Left renal cortex interstitium (tissue), 4 donors: ENCODE measurements at places on chromosomes 12 and 14.
A peak's percentile ranks its signal among the peaks of the same experiment; 100 is the strongest.

DNA sequence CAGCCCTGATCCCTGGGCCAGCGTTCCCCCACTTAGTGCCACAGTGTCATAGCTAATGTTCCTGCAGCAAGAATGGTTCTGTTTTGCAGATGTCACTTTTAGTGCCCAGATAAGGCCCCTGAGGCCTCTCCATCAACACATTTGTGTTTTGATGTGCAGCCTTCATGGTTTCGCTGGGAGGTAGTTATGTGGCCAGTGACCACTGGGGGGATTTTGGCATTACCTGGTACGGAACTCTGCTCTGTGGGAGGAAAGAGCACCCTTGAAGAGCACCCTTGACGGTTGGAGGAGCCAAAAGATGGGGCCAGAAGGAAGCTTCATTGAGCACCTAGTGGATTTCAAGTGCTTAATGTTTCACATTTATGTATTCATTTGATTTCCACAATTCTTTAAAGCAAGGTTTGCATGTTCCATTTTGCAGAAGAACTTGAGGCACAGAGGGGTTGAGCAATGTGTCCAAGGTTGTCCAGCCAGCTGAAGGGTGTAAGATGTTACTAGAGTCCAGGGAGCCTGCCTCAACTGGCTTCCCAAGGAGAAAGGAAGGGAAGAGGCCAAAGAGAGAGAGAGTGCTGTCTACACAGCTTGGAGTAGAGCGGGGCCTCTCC, 13.0 kb downstream of the SERPINA11 start:
- DNase-seq, result no peak

DNA sequence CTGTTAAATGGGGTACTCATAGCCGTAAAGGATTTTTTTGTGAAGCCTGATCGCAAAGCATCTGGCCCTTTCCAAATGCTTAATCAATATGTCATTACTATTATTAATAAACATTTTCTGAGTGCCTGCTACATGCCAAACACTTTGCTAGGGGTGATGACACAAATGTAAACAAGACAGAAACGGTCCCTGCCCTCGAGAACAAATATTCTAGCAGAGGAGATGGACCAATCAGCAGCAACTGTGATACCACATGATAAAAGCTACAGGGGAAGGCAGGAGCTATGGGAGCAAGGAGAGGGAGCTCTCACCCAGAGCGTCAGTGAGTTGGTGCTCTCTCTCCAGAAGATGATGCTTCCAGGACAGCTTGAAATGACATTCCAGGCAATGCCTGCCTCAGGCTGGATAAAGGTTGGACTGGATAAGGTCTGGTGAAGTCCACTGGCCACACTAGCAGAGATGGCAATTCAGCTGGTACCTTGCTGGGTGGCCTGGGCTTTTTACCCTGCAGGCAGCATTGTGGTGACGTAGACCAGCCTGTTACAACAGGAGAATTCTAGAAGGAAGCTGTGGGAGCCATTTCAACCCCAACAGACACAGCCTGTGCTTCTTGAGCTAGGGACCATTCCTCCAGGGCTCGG, 41.1 kb downstream of the ERH start:
- no peak for DNase-seq

DNA sequence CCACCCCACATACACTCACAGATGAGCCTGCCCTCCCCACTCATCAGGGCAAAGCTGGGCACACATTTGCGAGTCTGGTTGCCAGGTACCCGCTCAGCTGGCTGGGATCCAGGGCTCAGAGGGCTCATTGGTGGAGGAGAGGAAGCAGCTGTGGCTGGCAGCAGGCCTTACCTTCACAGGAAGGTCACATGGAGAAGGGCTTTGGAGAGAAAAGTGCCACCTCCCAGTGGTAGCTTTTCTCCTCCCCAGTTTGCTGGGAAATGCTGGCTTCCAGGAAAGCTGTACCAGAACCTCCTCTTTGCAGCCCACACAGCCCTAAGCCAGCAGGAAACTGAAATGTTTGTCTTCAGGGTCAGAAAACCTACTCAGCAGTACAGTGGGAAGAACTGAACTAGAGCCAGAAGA, 55.6 kb downstream of the LGMN start:
- no peak for DNase-seq

DNA sequence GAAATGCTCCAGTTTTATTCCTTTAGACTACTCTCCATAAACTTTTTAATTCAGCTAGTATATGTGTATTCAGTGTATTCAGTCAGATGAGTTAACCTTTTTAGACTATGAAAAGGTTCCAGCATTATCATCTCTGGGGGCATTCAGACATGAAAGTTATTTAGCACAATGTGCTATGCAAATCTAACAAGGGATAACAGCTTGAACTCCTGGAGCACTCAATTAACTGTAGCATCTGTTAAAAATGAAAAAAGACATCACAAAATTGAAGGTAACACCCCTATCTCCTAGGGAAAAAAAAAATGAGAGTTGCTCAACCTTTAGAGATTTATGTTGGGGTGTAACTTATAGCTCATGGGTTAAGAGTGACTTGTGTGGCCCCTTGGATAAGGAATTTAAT, 211.5 kb downstream of the PHLDA1 start:
- no peak for DNase-seq

- no peak for DNase-seq
Measured at GRCh38 chr12:112097641-112098040, 10.9 kb downstream of the NAA25 start.

- no peak for DNase-seq
Measured at GRCh38 chr14:75051556-75051899, 261 bp upstream of the MLH3 start.

DNA sequence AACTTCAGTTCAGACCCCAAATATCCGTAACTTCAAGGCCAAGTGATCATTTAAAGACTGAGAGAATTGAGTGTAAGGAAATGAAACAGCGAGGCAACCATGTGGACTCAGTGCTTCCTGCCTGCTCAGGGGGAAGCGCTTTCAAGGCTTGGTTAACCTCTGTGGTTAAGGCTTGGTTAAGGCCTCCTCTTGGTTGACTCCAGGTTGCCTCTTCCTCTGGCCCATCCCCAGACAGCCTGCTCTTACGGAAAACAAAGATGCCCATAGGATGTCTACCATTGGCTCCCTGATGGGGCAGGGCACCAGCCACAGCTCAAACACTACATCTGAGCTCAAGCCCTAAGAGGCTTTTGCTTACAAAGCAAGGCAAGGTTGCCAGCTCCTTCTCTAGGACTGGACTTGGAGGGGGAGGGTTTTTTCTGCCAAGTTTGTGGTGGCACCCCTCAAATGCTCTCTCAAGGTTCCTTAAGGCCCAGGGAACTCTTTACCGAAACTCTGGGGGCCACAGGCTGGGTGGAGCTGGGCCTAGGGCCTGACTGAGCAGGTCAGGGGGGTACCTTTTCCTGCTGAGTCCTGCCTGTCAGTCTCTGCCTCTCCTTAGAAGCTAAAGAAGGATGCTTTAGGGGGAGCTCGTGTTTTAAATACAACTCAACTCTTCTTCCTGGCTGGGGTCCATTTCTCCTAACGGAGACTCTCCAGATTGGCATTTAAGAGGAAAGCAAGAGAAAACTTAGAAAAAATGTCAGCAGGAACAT, 13.7 kb downstream of the COL2A1 start:
- no peak for DNase-seq

GRCh38 chr12:52555577-52555976, 2.6 kb upstream of the KRT71 start:
- DNase-seq, result no peak

DNA sequence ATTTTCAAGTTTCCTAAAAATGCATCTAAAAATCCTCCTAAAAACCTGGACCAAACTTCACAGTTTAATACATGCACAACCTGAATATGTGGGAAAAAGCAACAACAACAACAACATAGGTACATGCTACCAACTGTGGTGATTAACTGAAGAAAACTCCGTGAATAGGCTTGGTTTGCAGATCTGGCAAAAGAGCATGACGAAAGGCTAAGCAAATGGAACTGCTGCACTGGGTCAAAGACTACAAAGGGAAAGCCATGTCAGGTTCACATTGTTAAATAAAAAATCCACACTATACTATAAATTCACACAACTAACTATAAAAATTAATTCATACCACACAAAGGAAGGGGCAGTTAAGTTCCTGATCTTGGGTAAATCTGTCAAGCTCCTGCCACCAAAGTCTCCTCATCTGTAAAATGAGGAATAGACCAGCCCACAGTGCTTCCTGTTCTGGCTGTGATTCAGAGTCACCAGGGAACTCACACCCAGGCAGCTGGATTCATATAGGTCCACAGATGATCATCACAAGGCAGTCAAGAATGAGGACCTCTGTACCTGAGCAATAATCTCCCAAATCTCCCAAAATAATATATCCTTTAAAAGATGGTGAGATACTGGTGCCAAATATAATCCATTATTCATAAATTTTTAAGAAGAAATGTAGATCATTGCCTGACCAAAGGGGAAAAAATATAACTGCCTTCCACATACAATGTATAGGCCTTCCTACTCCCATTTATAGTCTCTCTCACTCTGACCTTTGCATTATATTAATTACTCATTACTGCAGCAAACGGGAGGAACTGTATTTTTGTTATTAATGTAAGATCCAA, 7.0 kb downstream of the CORO1C start:
- no peak for DNase-seq

DNA sequence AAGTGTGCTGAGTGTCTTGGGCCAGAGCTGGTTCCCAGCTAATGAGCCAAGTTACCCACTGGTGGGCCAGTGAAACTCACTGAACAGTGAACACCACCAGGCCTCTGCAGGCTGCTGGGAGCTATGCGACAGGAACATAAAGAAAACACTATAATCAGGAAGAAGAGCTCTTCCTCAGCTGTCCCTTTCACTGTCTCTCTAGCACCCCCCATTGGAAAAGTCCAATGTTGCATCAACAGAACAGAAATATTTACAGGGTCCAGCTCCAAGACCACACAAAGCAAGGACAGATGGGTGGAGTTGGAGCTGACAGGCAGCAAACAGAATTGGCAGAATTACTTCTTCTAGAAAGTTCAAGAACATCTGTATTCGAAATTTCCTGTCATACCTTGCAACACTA, 903.6 kb upstream of the TMEM132C start:
- DNase-seq, result no peak

- no peak for DNase-seq
Measured at GRCh38 chr14:96053600-96054381, 14.6 kb downstream of the C14orf132 start.

- no peak for DNase-seq
Measured at GRCh38 chr12:79870916-79871315, 64.0 kb downstream of the PPP1R12A start.

- no peak for DNase-seq
Measured at GRCh38 chr12:54932691-54933090, 51.9 kb downstream of the TESPA1 start.

GRCh38 chr12:121570467-121571283, 10.1 kb downstream of the KDM2B start:
- no peak for DNase-seq

DNA sequence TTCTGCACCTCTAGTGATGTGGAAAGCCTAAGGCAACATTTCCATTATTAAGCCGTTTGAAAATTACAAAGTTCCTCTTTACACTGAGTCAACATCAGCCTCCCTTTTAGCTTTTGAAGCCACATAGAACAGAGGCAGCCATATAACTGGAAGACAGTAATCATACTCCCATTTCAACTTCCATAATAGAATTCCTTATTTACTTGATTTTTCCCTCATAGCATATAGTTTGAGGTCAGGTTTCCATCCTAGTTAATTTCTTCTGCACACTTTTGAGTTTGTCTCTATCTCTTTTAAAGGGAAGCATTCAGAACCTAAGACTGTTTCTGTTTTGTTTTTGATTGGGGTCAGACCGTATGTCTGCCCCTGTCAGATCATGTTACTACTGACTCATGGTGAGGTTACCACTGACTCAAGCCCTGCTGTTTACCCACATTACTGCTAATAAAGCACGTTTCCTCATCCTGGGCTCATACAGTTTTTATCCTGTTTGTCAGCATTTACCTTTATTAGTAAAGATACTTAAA, 161.0 kb downstream of the SLC38A4 start:
- no peak for DNase-seq

DNA sequence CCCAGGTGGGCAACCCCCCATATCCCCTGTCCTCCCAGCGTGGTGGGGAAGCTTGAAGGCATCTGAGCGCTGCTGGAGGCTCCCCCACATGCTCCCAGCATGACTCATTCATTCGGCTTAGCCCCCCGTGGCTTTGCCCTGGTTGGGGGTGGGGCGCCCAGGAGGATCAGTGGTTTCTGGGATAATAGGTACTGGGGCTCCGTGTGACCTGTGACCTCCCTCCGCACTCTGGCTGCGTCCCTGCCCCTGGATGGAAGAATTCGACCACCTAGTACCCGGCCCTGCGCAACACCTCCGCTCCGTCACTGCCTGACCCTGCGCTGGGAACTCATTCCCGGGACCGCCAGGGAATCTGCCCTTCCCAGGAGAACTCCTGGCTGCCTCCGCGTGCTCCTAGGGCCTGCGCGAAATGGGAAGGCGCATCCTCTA, 120.1 kb downstream of the AACS start:
- DNase-seq, result no peak

- no peak for DNase-seq
Measured at GRCh38 chr12:65490250-65490649, 211.8 kb downstream of the MSRB3 start.

GRCh38 chr12:121980191-121980891, 41.3 kb upstream of the BCL7A start:
- no peak for DNase-seq

- DNase-seq, result peak; percentile 25
Measured at GRCh38 chr14:20782280-20782890, 1.3 kb downstream of the RNASE6 start.
